Activated T-helper 2 cell treated with anti-CD3 and anti-CD28 coated beads, Interferon-gamma antibody, Interleukin-2, Interleukin-4, amounts not matched to agents 10 μg/mL and 5 μg/mL and 100 μg/mL, durations not matched to agents 14 hours and 24 hours and 36 hours (primary cell): ENCODE measurements at places on chromosomes 2 and 18. TPM values are rescaled to one million over a fixed set of nuclear protein-coding genes. Genes with fewer than 3 reads are reported as not detected.

The C2orf15 gene
- total RNA-seq: 0.16 TPM in 1 of 2 replicates, not detected in the other

The COL3A1 gene
- total RNA-seq: 0.16 and 0.43 TPM in 2 replicates

The CERKL gene
- not detected in 2 replicates for total RNA-seq

The IGFBP2 gene
- total RNA-seq: 30.1 and 32.5 TPM in 2 replicates

The ALK gene
- total RNA-seq: not detected in 2 replicates

GRCh38 chr2:6810961-6811360, 54.7 kb downstream of the CMPK2 start:
- H3K27ac ChIP-seq: no peak overlapping the region
- H3K36me3 ChIP-seq: no peaks in the 10 kb centered on the region
- peaks cover 14% of the 10 kb centered on the region for H3K27me3 ChIP-seq
- DNase-seq: no peak

GRCh38 chr2:39023649-39024048, 97.2 kb downstream of the SOS1 start:
- H3K4me1 ChIP-seq: no peaks in the 10 kb centered on the region
- no peak for DNase-seq
- no peak overlapping the region for H3K4me3 ChIP-seq
- H3K27me3 ChIP-seq: no peaks in the 10 kb centered on the region

DNA sequence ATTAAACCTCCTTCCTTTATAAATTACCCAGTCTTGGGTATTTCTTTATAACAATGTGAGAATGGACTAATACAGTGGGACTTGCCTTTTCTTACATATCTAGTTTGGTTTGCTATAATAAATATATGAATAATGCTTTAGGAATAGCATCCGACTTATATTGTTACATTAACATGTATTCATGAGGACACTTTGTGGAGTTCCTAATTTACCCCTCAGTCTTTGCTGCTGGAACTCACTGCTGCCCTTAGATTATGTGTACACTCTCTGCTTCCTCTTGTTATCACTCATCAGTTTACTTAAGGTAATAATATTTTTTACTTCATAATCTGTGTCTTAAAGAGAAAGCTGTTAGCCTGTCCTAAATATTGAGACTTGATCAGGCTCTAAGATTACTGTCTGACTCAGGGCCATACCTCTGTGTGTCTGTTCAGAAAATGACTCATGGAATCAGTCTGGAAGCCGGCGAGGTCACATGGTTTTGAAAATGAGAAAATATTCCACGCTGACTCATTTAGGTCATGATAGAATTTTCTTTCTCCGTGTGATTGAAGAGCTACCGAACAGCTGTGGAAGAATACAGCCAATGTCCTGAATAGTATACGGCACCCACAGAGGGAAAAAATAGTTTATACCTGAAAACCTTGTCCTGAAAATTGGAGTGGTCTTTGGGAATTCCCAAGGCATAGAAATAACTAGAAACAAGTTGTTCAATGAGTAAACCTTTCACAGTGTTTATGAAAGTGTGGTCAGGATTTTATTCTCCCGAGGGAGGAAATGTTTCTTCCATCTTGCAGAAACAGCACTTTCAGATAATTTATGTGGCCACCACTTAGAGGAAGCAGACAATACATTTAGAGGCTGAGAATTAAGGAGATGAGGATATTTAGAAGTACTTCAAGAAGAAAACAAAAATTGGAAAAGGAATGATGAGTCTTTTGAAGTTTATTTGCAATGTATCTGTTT, 156.4 kb downstream of the DSEL start:
- peaks cover 13% of the 10 kb centered on the region for H3K4me1 ChIP-seq
- H3K36me3 ChIP-seq: no peaks in the 10 kb centered on the region
- no peak overlapping the region for H3K27ac ChIP-seq
- no peak for DNase-seq
- no peaks in the 10 kb centered on the region for H3K27me3 ChIP-seq
- no peak overlapping the region for H3K4me3 ChIP-seq

DNA sequence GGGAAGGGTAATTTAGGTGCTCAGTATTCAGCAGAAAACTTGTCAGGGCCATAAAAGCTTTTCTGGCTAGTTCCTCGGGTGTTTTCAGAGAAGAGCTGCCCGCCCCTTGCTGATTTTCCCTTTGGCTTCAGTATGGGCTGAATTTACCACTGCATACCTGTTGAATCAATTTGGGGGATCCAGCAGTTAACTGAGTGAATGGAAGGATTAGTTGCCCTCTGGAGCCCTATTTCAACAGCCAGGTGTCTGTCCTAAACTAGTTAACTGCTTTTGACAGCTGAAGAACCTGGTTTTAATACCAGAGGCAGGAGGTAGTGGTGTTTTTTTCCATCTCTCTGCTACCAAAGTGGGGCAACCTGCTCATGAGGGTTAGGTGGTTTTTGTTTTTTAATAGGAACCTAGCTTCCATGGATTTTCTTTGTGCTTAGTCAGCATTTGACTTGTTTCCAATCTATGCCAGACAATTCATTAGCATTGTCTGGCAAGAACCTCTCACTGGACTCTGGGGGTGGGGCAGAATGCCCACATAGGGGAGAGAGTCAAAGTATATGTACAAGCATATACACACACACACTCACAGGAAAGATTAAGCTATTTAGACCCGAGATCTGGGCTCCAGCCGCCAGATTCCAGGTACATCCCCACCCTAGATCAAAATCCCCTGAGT, 166.5 kb upstream of the SIX3 start:
- peaks cover 4% of the 10 kb centered on the region for H3K4me1 ChIP-seq
- H3K4me3 ChIP-seq: no peak overlapping the region

GRCh38 chr2:168594778-168595177, 138.7 kb downstream of the CERS6 start:
- H3K36me3 ChIP-seq: no peaks in the 10 kb centered on the region
- DNase-seq: no peak
- peaks cover 23% of the 10 kb centered on the region for H3K4me1 ChIP-seq
- H3K27me3 ChIP-seq: no peaks in the 10 kb centered on the region
- H3K27ac ChIP-seq: no peak overlapping the region
- no peak overlapping the region for H3K4me3 ChIP-seq

- H3K27me3 ChIP-seq: no peaks in the 10 kb centered on the region
- H3K4me3 ChIP-seq: no peak overlapping the region
- H3K4me1 ChIP-seq: peaks cover 28% of the 10 kb centered on the region
- DNase-seq: no peak
- peaks cover 23% of the 10 kb centered on the region for H3K36me3 ChIP-seq
These were observed 126.0 kb downstream of the MBP start for GRCh38 chr18:77006305-77007175.

GRCh38 chr2:149058936-149059335, 20.4 kb downstream of the LYPD6B start:
- no peaks in the 10 kb centered on the region for H3K36me3 ChIP-seq
- H3K27ac ChIP-seq: no peak overlapping the region
- peaks cover 2% of the 10 kb centered on the region for H3K4me1 ChIP-seq
- DNase-seq: no peak
- no peak overlapping the region for H3K4me3 ChIP-seq
- peaks cover 33% of the 10 kb centered on the region for H3K27me3 ChIP-seq

- no peak overlapping the region for H3K27ac ChIP-seq
- no peak overlapping the region for H3K4me3 ChIP-seq
- no peak for DNase-seq
- H3K36me3 ChIP-seq: no peaks in the 10 kb centered on the region
These were observed 93.5 kb downstream of the VWA3B start for GRCh38 chr2:98180456-98180855.

GRCh38 chr2:168307379-168307778, 60.0 kb upstream of the STK39 start:
- no peak for DNase-seq
- H3K4me1 ChIP-seq: no peaks in the 10 kb centered on the region
- H3K36me3 ChIP-seq: no peaks in the 10 kb centered on the region
- no peak overlapping the region for H3K27ac ChIP-seq
- no peak overlapping the region for H3K4me3 ChIP-seq
- peaks cover 9% of the 10 kb centered on the region for H3K27me3 ChIP-seq
